ENCODE measurements at places on chromosomes 1 and 21.

GRCh38 chr21:14602382-14602958 lies 56.4 kb upstream of the SAMSN1 start:
- no peak for DNase-seq

DNA sequence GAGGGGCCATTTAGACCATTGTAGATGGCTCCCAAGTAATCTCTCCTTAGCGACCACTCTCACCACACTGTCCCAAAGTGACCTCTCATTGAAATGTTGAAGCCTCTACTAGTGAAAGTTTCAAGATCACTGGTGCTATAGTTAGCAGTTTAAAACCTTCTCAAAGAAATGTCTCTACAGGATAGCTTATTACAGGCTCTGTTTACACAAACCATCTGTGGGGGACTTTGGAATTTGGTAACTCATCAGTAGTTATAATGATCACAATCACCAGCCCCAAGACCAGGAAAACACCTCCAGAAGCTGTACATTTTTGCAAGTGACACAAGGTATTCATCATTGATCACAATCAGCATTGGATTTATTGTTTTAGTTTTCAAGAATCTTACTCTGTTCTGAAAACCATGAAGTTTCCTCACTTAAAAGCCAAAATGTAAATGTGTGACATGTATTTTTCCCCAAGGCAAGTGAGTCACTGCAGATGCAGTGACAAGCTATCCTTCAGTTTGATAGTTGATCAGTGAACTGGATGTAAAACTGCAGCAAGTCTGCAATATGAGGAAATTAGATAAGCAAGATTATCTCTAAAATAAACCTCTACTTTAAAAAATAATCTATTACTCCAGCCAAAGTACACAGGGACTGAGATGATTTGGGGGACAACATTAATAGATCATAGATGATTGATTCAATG lies 41.9 kb downstream of the C21orf91 start:
- no peak for DNase-seq

DNA sequence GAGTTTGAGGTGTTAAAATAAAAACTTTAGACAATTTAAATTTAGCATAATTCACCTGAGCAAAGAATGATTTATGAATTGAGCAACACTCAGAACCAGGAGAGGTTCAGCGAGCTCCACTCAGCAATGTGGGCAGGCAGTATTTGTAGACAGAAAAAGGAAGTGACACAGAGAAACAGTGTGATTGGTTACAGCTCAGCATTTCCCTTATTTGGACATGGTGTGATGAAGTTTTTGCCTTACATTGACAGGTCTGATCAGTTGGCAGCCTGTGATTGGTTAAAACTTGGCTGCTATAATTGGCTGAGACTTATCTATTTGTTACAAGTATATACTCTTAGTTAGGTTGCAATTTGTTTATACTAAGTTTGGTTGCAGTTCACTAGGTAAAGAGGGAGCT lies 621.2 kb upstream of the PRMT6 start:
- no peak for DNase-seq

- no peak for DNase-seq
Measured at GRCh38 chr1:227941509-227942020, 6.2 kb downstream of the WNT9A start.

DNA sequence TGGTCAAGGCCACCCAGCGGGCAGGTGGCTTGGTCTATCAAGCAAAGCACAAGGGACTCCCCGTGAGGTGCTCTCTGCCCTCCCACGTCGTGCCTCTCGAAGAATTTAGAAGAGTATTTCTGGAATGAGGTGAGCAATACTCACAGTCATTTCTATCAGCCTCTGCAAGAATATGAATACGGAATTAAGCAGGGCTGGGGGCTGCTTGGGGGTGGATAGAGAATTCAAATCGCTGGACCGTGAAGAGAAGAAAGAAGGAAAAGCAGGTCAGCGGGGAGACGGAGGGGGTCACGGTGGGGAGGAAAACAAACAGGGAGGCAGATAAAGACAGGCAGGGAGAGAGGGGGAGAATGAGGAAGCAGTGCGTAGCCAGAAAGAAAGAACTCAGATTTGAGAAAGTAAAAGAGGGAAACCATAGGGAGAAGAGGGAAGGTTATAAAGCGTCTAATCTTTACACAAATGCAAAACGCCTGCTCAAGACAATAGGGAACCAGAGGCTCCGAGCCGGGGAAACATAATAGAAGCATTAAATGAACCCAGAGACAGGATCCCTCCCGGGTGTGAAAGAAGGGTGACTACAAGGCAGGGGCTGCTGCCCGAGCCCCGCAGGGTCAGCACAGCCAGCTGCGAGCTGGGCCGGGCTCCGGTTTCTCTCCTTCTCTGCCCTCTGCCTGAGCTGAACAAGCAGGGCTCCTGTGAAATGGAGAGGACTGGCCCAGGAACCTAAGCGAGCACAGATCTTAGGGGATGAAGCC lies 2.1 kb upstream of the EDN2 start:
- no peak for DNase-seq

DNA sequence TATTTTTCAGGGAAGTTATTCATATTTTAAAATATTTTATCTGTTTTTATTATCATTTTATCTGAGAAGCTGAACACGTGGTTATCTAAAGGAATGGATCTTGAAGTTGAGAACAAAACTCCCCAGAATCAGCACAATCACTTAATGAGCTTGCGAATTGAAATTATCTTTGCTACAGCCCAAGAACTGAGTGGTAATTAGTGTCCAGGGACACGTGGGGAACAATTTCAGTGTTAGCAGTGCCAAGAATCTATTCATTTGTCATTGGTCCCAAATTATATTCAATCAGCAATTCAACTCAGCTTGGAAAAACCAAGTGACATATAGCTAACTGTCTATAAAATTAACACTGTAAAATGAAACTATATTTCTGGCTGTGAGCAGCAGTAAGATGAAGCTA lies 197.6 kb upstream of the UBE2U start:
- no peak for DNase-seq

GRCh38 chr21:42156690-42157605 lies 62.0 kb upstream of the ABCG1 start:
- DNase-seq: no peak

DNA sequence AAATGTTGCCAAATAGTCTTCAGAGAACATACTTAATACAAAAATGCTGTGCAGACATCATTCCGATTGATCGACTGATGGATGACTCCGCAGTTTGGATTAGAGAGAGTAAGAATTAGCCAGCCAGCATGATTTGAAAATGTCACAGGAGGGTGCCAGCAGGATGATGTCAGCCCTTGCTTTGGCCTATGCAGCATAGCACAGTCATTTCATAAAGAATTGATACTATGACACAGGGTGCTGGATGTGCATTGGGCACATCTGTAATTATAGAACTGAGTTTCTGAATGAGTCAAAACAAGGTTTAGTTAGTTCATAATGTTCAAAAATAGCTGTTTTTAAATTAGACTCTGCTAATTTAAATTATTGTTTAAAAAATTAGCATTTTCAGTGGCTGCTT lies 21.6 kb upstream of the TRAF5 start:
- no peak for DNase-seq

DNA sequence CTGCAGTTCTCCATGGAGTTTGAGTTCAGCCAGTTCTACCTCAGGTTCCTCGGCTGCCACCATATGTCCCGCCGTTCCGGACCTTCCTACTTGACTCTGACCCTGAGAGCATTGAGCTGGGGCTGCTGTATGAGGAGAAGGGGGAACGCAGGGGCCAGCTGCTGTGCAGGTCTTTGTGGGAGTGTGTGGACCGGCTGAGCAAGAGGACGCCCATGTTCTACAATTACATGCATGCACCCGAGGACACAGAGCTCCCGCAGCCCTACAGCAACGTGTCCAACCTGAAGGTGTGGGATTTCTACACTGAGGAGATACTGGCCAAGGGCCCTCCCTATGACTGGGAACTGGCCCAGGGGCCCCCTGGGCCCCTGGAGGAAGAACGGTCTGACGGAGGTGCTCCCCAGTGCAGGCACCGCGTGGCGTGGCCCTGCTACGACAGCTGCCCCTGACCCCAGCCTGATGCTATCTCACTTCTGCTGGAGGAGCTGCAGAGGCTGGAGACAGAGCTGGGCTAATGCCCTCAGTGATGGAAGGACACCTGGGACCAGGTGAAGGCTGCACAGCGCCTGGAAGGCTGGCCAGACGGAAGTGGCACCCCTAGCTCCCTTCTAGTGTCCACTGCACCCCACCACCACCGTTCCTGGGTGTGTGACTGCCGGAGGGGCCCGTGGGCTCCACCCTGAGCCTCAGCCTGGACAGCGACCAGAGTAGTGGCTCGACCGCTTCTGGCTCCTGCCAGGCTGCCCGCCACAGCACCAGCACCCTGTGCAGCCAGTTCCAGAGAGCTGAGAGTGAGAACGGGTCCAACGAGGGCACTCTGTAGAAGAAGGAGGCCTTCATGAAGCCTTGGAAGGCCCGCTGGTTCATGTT lies 20.8 kb upstream of the NPPB start:
- DNase-seq: no peak

DNA sequence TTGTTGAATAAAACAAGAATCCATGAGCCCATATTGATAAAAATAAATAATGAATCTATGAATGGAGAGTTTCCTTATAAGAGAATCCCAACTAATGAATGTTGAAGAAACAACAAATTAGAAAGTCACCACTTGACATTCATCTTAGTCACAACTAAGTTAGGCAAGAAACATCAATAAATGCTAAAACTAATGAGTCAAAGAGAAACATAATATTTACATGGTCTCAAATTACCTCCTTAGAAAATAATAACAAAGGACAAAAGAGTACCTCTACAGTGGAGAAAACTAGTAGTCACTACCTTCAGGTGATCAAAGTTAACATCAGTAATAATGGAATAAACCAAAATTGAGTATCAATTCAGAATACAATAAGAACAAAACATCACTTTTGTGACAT lies 93.5 kb downstream of the AKT3 start:
- no peak for DNase-seq

DNA sequence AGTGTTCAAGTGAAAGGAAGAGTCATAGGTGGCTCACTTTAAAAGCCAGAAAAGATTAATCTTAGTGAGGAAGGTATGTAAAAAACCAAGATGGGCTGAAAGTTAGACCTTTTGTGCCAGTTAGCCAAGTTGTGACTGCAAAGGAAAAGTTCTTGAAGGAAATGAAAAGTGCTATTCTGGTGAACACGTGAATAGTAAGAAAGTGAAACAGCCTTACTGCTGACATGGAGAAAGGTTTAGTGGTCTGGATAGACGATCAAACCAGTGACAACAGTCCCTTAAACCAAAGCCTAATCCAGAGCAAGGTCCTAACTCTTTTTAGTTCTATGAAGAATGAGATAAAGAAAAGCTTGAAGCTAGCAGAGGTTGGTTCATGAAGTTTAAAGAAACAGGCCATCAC lies 106.4 kb downstream of the CTH start:
- DNase-seq: no peak

GRCh38 chr1:108961752-108962486 lies 1.4 kb downstream of the CLCC1 start:
- DNase-seq: no peak

GRCh38 chr1:162562470-162562828 lies 927 bp downstream of the UAP1 start:
- no peak for DNase-seq

- DNase-seq: no peak
Measured at GRCh38 chr21:42599486-42599885, 53.9 kb upstream of the PDE9A start.

GRCh38 chr1:90708236-90708786 lies 8.8 kb downstream of the BARHL2 start:
- DNase-seq: no peak

DNA sequence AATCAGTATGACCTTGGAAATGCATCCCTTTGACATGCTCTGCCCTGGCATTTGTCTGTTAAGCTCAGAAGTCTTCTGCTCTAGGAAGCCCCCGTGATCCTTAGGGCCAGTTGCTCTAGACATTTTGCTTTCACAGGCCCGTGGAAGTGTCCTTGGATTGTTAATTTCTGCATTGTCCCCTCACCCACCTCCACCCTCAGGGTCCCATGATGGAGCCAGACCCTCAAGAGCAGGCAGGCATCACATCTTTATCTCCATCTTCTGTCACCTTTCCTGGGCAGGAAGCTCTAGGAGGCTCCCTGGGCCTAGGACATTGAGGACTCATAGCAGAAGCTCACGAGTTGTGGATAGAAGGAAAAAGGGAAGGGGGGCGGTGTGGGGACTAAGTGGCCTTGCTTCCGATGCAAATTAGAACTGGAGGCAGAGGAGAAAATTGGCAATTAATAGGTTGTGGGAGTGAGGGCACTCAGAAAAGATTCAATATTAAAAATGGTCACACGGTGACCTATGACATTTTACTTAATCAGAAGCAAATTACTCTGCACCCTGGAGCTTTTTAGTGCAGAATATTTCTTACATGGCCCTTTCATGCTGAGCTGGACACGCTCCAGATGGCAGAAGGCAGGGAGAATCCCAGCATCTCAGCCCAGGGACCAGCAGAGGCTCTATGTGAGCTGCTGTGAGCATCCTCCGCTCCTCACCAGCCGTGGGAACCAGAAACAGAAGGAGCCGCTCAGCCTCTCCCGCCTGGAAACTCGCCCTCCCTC lies 185.0 kb downstream of the MATN1 start:
- DNase-seq: no peak

DNA sequence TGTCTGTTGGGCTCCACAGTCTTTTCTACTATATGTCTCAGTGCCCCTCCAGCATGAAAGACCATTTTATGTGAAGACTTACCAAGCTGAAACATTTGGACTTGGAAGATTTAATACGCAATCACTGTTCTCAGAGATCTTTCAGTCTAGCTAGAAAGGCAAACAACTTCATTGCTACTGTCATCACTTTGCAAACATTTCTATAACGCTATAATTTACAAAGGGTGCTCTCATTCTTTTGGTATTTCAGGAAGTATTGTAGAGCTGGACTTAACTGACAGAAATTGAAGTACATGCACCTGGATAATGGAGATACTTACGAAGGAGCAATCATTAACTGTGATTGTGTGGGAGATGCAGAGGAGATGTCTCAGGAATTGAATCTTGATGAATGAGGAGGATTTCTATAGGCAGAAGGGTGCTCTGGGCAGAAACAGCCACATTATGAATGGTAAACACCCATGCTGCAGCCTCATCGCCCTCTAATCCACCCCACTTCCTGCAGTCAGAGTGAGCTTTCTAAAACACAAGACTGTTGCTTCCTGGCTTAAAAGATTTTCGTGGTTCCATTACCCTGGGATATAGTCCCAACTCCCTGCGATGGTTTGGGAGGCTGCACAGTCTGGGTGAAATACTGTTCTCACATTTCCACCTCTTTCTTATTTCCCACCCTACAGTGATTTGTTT lies 75.1 kb upstream of the GNG12 start:
- DNase-seq: no peak

DNA sequence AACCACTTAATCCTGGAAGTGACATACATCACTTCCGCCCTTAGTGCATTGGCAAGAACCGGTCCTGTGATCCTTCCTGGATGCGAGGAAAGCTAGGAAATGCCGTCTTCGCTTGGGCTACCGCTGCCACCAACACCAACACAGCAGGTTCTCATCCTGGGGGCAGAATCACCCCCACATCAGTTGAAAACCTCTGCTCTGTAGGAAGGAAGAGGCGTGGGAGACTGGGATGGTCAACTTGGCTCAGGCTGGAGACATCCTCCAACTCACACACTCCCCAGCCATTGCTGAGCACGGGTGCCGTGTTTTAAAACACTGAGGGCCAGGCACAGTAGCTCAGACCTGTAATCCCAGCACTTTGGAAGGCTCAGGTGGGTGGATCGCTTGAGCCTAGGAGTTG lies 74.9 kb downstream of the ALPL start:
- DNase-seq: no peak

GRCh38 chr1:43766818-43767525 lies 59.6 kb downstream of the ST3GAL3 start:
- no peak for DNase-seq

- no peak for DNase-seq
Measured at GRCh38 chr1:3586986-3587759, 24.1 kb downstream of the MEGF6 start.
